ENCODE measurements at places on chromosomes 11 and 22.

DNA sequence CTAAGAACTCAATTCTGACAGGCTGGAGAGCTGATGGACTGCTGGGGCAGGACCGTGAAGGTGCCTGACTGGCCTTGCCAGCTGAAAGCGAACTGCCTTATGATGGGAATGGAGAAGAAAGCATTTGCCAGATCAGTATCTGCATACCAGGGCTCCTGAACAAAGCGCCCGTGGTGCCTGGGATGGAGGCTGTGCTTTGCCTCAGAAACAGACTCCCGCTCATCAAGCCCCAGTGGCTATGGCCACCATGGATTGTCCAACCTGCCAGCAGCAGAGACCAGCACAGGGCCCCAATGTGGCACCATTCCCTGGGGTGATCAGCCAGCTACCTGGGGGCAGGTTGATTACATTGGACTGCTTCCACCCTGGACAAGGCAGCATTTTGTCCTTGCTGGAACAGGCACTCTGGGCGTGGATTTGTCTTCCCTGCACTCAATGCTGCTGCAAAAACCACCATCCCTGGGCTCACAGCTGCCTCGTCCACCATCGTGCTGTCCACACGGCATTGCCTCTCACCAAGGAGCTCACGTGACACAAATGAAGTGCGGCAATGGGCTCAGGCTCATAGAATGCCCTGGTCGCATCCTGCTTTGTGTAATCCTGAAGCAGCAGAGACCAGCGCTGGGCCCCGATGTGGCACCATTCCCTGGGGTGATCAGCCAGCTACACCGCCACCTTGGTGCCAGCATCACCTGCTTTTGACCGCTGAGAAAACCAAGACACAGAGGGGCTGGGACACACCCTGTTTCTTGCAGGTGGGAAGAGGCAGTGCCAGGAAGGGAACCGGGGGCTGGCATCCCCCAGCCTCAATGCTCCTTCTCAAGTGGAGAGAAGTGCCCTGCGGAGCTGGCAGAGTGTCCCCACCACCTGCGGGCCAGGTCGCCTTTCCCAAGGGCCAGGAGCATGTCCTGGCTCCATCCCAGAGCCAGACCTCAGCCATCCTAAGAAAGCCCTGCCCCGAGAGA, 1367.5 kb downstream of the BRD1 start:
- no peak for DNase-seq

DNA sequence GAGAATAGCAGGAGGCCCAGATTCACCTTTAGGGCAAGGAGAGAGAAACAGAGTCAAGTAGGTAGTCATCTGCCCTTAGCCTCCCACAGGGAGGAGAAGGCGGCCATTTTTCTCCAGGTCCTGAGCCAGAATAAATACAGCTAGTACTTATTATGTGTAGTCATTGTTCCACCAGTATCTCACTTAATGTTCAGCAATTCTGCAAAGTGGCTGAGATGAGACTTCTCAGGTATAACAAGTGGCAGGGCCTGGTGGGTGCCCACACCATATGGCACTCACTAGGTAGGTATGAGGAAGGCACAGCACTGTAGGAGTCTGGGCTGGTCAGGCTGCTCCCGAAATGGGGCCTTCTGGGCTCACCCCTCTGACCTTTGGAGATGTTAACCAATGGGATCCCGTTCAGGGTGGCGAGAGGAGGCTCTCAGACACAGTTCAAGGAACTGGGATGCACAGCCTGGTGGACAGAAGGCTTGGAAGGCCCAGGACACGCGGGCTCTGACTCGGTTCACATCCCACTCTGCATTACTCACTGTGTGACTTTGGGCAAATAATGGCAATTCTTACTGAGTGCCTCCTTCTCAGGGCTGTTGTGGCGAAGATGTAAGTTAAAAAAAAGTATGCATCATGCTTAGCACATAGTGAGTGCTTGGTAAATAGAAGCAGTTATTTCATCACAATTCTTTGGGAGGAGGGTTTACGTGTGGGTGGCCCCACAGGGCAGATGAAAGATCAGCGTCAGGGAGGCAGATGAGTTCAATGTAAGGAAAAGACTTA, 25.1 kb downstream of the RTN4RL2 start:
- peak; percentile 35 for DNase-seq

DNA sequence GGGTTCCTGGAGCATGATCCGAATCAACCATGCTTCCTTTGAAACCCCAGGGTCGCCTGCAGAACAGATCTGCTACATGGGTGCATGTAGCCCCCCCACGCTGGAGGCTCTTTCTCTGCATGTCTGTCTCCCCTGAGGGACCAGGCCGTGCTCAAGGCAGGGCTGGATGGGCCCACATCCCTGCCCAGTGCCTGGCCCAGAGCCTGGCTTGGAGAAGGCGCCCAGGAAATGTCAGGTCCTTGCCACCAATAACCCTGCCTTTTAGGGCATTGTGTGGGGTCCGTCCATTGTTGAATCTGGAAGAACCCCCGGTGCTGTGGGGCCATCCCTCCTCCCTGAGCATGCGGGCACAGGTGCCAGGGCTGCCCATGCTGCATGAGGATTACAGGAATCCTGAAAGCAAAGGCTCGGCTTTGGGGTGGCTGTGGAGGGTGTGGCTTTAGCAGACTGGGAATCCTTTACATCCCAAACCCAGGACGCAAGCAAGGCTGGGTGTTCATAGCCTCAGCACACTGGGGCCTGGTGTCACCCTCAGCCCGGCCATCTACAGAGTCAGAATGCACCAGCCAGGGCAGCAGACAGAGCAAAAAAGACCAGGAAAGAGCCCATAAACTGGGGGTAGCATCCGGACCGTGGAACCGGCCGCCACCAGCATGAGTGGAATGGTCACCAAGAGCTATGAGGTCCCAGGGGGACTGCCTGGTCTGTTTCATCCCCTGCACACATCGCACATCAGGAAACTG, 48.2 kb downstream of the RTL6 start:
- no peak for DNase-seq

DNA sequence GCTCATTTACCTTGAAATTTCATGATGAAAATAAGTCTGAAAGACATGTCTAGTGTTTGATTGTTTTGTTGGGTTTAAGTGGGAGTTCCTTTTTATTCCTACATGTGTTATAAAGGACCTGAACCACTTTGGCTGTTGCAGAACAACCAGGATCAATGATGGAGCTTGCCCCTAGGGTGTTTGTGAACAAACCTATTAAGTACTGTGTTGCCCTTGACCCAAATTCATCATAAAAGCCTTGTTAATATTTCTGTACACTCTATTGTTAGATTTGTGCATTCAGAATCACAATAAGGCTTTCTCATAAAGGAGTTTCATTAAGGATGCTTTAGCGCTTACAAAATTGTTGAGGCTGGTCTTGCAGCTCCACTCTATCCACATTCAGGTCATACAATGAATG, 452.6 kb downstream of the NELL1 start:
- no peak for DNase-seq

Measured in amniotic epithelial cell (primary cell).